ENCODE measurements at places on chromosomes 11 and 22.

DNA sequence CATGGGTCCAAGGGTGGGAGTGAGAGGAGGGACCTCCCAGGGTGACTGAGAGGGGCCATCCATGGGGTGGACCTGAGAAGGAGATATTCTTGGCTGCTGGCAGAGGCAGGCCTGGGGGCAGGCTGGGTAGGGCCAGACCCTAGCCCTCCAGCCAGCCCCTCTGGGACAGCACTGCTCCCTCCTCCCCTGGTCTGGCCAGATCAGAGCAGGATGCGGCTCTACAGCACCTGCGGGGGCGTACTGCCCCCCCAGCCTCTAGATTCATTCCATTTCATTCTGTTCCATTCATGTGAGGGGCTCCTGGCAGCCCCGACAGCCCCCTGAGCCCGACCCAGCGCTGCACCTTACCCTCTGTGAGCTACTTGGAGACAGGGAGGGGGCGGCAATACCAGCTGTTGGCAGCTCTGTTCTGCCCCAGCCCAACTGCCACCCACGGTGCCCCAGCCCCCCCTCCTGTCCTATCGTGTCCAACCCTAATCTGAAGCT, 34.3 kb upstream of the MYRF start:
- no peak for DNase-seq
- H3K27me3 ChIP-seq: no peaks in the 10 kb centered on the region
- H3K36me3 ChIP-seq: no peaks in the 10 kb centered on the region
- no peak overlapping the region for H3K4me3 ChIP-seq
- H3K27ac ChIP-seq: no peak overlapping the region

DNA sequence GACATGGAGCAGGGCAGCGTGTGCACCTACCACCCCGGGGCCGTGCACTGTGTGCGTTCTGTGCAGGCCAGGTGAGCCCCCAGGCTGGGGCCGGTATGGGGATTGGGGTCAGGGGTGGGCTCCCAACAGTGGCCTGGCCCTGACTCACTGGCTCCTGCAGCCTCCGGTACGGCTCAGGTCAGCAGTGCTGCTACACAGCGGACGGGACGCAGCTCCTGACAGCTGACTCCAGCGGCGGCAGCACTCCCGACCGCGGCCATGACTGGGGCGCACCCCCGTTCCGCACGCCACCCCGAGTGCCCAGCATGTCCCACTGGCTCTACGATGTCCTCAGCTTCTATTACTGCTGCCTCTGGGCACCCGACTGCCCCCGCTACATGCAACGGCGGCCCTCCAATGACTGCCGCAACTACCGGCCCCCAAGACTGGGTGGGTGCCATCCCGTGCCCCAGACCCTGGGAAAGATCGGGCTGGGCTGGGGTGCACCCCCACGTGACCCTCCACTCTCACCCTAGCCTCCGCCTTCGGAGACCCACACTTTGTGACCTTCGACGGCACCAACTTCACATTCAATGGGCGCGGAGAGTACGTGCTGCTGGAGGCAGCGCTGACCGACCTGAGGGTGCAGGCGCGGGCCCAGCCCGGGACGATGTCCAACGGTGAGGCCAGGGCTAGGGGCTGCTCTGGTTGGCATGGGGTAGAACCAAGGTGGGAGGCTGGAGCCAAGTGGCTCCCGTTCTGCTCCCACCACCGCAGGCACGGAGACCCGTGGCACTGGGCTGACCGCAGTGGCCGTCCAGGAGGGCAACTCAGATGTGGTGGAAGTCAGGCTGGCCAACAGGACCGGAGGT, 4.4 kb downstream of the SUSD2 start:
- DNase-seq: no peak
- no peak overlapping the region for H3K27ac ChIP-seq
- no peaks in the 10 kb centered on the region for H3K4me1 ChIP-seq

GRCh38 chr22:30408388-30409102, 11.7 kb downstream of the SEC14L2 start:
- DNase-seq: no peak
- no peaks in the 10 kb centered on the region for H3K27me3 ChIP-seq
- H3K4me3 ChIP-seq: no peak overlapping the region
- no peaks in the 10 kb centered on the region for H3K36me3 ChIP-seq
- no peaks in the 10 kb centered on the region for H3K4me1 ChIP-seq

GRCh38 chr22:29320546-29320945, 5.0 kb upstream of the RASL10A start:
- no peak for DNase-seq
- peaks cover 3% of the 10 kb centered on the region for H3K4me1 ChIP-seq
- no peak overlapping the region for H3K4me3 ChIP-seq
- no peak overlapping the region for H3K27ac ChIP-seq
- H3K27me3 ChIP-seq: no peaks in the 10 kb centered on the region
- no peaks in the 10 kb centered on the region for H3K36me3 ChIP-seq

DNA sequence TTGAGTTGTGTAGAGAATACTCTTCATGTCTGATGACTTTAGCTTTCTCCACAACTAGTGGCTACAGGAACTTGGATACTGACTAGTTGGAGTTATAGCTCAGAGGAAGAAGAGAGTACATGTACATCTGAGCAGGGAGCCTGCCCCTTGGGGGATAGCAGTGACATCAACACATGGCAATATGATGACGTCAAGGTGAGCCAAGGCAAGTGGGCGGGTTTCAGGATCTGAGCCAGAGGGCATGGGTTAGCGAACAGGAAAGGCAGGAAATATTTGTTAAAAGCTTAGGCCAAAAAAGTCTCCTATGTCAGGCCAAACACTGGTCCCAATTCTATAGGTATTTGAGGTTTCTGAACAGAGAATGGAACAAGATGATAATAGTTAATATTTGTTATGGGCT, 42.0 kb upstream of the HORMAD2 start:
- H3K27me3 ChIP-seq: no peaks in the 10 kb centered on the region
- no peak overlapping the region for H3K27ac ChIP-seq
- no peaks in the 10 kb centered on the region for H3K4me1 ChIP-seq
- DNase-seq: no peak
- H3K36me3 ChIP-seq: no peaks in the 10 kb centered on the region
- no peak overlapping the region for H3K4me3 ChIP-seq

DNA sequence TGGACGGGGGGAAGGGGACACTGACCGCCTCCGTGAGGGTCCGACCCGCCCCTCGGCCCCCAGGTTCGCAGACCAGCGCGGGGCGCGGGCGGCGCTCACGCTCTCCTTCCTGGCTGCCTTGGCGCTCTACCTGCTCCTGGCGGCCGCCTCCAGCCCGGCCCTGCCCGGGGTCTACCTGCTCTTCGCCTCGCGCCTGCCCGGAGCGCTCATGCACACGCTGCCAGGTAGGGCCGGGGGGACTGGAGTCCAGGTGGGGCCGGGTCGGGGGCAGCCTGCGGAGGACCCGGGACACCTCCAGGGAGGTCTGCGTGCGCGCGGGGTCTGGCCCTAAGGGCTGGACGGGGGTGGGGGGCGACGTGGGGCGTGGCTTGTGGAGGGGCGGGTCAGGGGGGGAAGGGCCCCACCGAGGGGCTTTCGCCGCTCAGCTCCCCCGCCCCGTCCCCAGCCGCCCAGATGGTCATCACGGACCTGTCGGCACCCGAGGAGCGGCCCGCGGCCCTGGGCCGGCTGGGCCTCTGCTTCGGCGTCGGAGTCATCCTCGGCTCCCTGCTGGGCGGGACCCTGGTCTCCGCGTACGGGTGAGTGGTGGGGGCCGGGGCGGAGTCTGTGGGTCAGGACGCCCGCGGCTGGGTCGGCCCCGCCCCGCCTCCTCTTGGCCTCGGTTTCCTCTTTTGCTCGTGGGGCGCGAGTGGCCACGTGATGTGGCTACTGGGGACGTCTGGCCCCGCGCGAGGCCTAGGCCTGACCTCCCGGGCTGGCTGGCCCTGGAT, 19.9 kb downstream of the PHLDA2 start:
- H3K36me3 ChIP-seq: no peaks in the 10 kb centered on the region
- no peaks in the 10 kb centered on the region for H3K27me3 ChIP-seq

- no peaks in the 10 kb centered on the region for H3K27me3 ChIP-seq
- H3K4me1 ChIP-seq: no peaks in the 10 kb centered on the region
- no peaks in the 10 kb centered on the region for H3K36me3 ChIP-seq
- H3K27ac ChIP-seq: no peak overlapping the region
- no peak overlapping the region for H3K4me3 ChIP-seq
- no peak for DNase-seq
These were observed 166.2 kb downstream of the PGR start for GRCh38 chr11:100963375-100963774.

DNA sequence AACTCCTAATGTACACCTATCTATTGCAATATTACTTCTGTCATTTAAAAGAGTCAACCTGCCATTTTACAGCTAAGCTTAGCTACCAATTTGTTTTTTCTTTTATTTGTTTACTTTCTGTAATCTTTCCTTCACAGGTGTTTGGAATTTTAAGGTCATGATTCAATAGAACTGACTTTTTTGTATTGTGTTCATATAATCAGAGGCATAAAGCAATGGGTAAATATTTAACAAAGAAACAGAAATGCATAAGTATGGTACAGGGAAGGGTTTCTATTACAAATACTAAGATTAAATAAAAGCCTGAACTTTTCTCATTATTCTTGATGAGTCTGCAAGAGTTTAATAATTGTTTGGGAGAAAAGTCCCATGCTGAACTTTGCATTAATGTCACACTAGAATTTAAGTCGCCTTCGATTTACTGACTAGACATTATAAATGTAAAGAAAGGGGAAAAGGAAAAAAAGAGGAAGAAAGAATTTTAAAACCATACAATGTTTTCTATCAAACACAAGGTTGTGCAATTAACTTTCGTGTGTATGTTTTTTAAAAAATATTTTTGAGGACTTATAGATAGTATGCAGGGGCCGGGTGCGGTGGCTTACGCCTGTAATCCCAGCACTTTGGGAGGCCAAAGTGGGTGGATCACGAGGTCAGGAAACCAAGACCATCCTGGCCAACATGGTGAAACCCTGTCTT, 35.0 kb upstream of the HIPK3 start:
- DNase-seq: no peak
- H3K27me3 ChIP-seq: no peaks in the 10 kb centered on the region
- H3K4me3 ChIP-seq: no peak overlapping the region
- no peaks in the 10 kb centered on the region for H3K36me3 ChIP-seq

GRCh38 chr11:6620636-6621035, 1.4 kb upstream of the TPP1 start:
- DNase-seq: no peak
- H3K4me3 ChIP-seq: no peak overlapping the region
- H3K36me3 ChIP-seq: peaks cover 5% of the 10 kb centered on the region
- H3K27me3 ChIP-seq: no peaks in the 10 kb centered on the region
- H3K27ac ChIP-seq: no peak overlapping the region

DNA sequence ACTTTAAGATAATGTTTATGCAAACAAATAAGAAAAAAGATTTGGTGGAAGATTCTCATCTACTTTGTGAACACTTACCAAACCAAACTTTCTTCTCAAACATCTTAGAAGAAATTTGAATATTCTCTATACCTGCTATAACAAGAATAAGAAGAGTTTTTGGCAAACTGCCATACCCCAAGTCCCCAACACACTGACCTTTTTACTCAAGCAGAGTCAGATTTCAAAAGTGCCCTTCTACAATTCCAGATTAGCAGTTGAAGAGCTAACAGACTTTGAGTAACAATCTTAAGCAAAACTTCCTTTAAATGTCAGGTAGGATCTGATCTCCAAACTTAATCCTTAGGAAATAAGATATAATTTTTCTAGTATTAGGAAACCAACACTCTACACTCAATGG, 33.9 kb downstream of the TSG101 start:
- H3K4me1 ChIP-seq: no peaks in the 10 kb centered on the region
- H3K36me3 ChIP-seq: peaks cover 37% of the 10 kb centered on the region
- no peak overlapping the region for H3K4me3 ChIP-seq
- no peak for DNase-seq
- no peaks in the 10 kb centered on the region for H3K27me3 ChIP-seq

DNA sequence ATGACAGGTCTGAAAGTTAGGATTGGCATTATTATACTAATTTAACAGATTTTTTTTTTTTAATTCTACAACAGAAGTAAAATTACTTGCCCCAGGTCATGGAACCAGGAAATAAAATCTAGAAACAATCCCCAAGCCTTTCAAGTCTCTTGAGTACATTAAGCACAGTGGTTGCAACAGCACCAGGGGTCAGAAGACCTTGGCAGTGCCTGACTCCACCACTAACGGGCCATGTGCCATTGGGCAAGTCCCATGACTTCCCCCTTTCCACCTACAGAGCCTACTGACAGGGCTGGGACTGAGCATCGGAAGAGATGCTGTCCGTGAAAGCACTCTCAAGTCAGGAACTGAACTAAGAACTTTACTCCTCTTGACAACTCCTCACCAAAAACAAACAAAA, 98.6 kb upstream of the AKIP1 start:
- H3K4me3 ChIP-seq: no peak overlapping the region
- no peak overlapping the region for H3K27ac ChIP-seq
- DNase-seq: no peak
- H3K36me3 ChIP-seq: no peaks in the 10 kb centered on the region

GRCh38 chr11:76193219-76193618, 13.1 kb downstream of the WNT11 start:
- H3K36me3 ChIP-seq: no peaks in the 10 kb centered on the region
- H3K27ac ChIP-seq: no peak overlapping the region
- no peak overlapping the region for H3K4me3 ChIP-seq
- no peak for DNase-seq
- no peaks in the 10 kb centered on the region for H3K4me1 ChIP-seq

DNA sequence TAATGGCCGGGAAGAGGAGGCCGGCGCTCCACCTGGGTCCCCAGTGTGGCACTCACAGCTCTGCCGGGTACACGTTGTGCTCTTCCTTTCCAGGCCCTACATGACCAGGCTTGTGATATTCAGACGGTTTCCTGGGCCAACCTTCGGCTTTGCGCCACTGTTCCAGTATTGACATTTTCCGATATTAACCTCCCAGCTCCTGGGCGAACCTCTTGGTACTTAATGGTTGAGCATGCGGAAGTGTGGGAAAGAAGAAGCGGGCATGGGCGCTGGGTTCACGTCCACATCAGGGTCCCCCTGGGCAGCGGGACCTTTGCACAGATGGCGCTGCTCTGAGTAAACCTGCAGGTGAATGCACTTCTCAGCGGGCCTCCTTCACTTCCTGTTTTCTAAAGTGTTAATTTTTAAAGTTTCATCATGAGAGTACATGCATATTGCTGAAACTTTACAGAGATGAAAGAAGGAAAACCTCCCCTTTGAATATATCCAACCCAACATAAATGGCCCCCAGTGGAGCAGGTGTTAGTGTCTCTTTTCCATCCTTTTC, 286.7 kb downstream of the TBC1D22A start:
- H3K27me3 ChIP-seq: no peaks in the 10 kb centered on the region
- no peak for DNase-seq
- H3K27ac ChIP-seq: no peak overlapping the region
- H3K4me3 ChIP-seq: no peak overlapping the region
- peaks cover 10% of the 10 kb centered on the region for H3K36me3 ChIP-seq

- H3K4me1 ChIP-seq: peaks cover 5% of the 10 kb centered on the region
- no peaks in the 10 kb centered on the region for H3K27me3 ChIP-seq
- H3K27ac ChIP-seq: peak overlapping the region; percentile 70
- H3K4me3 ChIP-seq: peak overlapping the region; percentile 58
These were observed 11.1 kb upstream of the TAB1 start for GRCh38 chr22:39388261-39389011.

Data from effector memory CD4-positive, alpha-beta T cell (primary cell).